ENCODE measurements at places on chromosomes 12 and 14.

DNA sequence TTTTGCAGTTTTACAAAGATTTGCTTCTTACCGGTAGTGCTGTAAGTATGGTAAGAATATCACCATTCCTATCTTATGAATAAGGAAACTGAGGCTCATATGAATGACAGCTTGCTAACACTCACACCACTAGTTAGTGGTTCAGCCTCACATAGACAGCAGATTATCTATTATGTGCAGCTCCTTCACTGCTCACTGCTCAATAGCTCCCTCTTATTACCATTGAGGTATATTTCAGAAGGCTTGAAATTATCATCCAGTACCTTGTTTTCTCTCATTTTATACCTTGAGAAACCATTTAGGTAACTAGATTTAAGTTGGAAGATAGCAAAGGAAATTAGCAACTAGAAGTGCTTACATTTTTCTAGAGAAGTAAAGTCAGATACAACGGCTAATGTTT, 15.5 kb downstream of the RIC8B start:
- no peak for DNase-seq

- peak; percentile 78 for DNase-seq
Measured at GRCh38 chr12:108531929-108532848, 17.1 kb downstream of the FICD start.

GRCh38 chr12:89156340-89156739, 196.0 kb downstream of the DUSP6 start:
- no peak for DNase-seq

GRCh38 chr12:124913474-124914391, 717 bp downstream of the UBC start:
- DNase-seq: peak; percentile 84

DNA sequence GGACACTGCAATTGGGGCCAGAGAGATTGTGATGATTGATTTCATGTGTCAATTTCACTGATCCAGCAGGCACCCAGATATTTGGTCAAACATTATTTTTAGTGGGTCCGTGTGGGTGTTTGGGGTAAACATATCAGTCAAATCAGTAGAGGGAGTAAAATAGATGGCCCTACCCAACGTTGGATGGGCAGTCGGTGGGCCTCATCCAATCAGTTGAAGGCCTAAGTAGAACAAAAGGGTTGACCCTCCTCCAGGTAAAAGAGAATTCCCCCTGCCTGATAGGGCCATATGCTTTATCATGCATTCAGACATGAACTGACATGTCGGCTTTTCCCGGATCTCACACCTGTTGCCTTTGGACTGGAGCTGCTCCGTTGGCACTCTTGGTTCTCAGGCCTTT, 195.1 kb upstream of the CAND1 start:
- no peak for DNase-seq

GRCh38 chr12:131896080-131896810, 1.8 kb downstream of the ULK1 start:
- DNase-seq: peak; percentile 89

- DNase-seq: no peak
Measured at GRCh38 chr14:35202195-35202594, 79.8 kb downstream of the PRORP start.

GRCh38 chr14:65297744-65298143, 114.8 kb upstream of the FUT8 start:
- no peak for DNase-seq

- DNase-seq: peak; percentile 14
Measured at GRCh38 chr12:76556368-76556767, 3.2 kb downstream of the OSBPL8 start.

DNA sequence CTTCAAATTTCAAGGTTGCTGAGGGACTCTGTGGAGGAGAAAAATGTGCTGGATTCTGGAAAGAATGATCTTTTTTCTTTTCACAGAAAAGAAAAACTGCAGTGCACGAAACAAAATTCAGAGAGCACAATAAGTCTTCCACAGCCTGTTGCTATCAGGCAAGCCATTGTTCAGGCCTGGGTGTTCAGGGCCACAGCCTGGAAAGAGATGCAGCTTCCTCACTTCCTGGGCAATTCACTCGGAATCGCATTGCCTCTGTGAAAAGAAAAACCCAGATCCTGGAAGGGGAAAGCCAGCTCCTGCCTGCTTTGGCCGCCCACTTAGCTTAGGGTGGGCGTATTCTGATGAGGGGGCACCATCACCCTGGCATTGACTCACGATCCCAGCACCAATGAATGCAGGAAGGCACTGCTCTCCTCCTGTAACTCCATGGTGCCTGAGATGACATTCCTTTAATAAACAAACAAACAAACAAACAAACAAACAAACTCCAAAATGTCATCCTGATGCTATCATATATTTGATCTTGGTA, 863.9 kb downstream of the BCL11B start:
- DNase-seq: no peak

DNA sequence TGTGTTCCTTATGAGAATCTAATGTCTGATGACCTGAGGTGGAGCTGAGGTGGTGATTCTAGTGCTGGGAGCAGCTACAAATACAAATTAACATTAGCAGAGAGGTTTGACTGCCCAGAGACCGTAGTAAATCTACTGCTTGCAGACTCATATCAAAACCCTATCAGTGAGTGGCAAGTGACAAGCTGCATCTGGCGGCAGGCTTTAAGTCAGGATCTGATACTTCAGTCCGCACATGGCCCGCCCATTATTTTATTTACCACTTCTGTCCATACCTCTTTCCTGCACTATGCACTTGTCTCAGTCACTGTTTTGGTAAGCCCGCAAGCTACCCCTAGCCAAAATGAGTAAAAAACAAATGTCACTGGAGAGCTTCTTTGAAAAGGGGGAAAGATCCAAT, 11.4 kb downstream of the CEP128 start:
- no peak for DNase-seq

- peak; percentile 32 for DNase-seq
Measured at GRCh38 chr12:104226672-104227071, 11.1 kb downstream of the TXNRD1 start.

GRCh38 chr12:90959538-90960139, 4.7 kb upstream of the CCER1 start:
- peak; percentile 79 for DNase-seq

GRCh38 chr12:108127654-108128053, 1.4 kb upstream of the WSCD2 start:
- no peak for DNase-seq

GRCh38 chr14:62778852-62779251, 266.4 kb downstream of the KCNH5 start:
- DNase-seq: no peak

- no peak for DNase-seq
Measured at GRCh38 chr12:123139926-123140675, 10.8 kb downstream of the PITPNM2 start.

GRCh38 chr12:45294906-45295305, 79.0 kb downstream of the ANO6 start:
- DNase-seq: no peak

- DNase-seq: no peak
Measured at GRCh38 chr14:34678306-34678705, 36.1 kb downstream of the CFL2 start.

- DNase-seq: no peak
Measured at GRCh38 chr14:59120921-59121320, 67.5 kb upstream of the DAAM1 start.

- peak; percentile 61 for DNase-seq
Measured at GRCh38 chr12:1318327-1319031, 275.9 kb downstream of the FBXL14 start.

- no peak for DNase-seq
Measured at GRCh38 chr12:131672941-131673887, 37.7 kb upstream of the SFSWAP start.

- no peak for DNase-seq
Measured at GRCh38 chr14:99589031-99589441, 15.0 kb downstream of the CCDC85C start.

GRCh38 chr14:71714225-71714624, 218.0 kb upstream of the RGS6 start:
- DNase-seq: peak; percentile 91
